Thoracic aorta endothelial cell (primary cell): ENCODE measurements at places on chromosomes 1 and 21. TPM values are rescaled to one million over a fixed set of nuclear protein-coding genes. Genes with fewer than 3 reads are reported as not detected.

The CCDC185 gene
- total RNA-seq, result not detected in 2 replicates

The OR2T2 gene
- not detected in 2 replicates for total RNA-seq

The CHRNB2 gene
- total RNA-seq, result under 0.01 and 0.13 TPM in 2 replicates

The PRRX1 gene
- 4.4 and 11.6 TPM in 2 replicates for total RNA-seq

The LY9 gene
- total RNA-seq, result not detected in 2 replicates

The GNAT2 gene
- 0.13 and 0.22 TPM in 2 replicates for total RNA-seq

The DAB1 gene
- not detected in 2 replicates for total RNA-seq

The TEKT2 gene
- total RNA-seq, result 0.22 TPM in 1 of 2 replicates, not detected in the other

The MPL gene
- total RNA-seq, result 0.07 TPM in 1 of 2 replicates, not detected in the other

The GIPC2 gene
- 19.3 and 30.9 TPM in 2 replicates for total RNA-seq

The ADAMTS4 gene
- total RNA-seq, result 35.9 and 90.2 TPM in 2 replicates

The RGS8 gene
- total RNA-seq, result not detected in 2 replicates

The GPR37L1 gene
- total RNA-seq, result not detected in 2 replicates

The CELSR2 gene
- total RNA-seq, result 0.80 and 1.7 TPM in 2 replicates

The RNF186 gene
- not detected in 2 replicates for total RNA-seq

The GLIS1 gene
- total RNA-seq, result not detected in 2 replicates

The NPHS2 gene
- not detected in 2 replicates for total RNA-seq

The IFT25 gene
- total RNA-seq, result 33.0 and 35.2 TPM in 2 replicates

The LYPD8 gene
- not detected in 2 replicates for total RNA-seq

The BCAR3 gene
- 52.9 and 54.1 TPM in 2 replicates for total RNA-seq

The NBPF3 gene
- 3.1 and 6.1 TPM in 2 replicates for total RNA-seq

The GBP6 gene
- not detected in 2 replicates for total RNA-seq

The NMNAT2 gene
- 0.13 and 0.72 TPM in 2 replicates for total RNA-seq

The PGLYRP3 gene
- not detected in 2 replicates for total RNA-seq

The PHF13 gene
- 10.4 and 11.6 TPM in 2 replicates for total RNA-seq
